ENCODE measurements at places on chromosomes 1 and 21. TPM values are rescaled to one million over a fixed set of nuclear protein-coding genes. Genes with fewer than 3 reads are reported as not detected.

- H3K27ac ChIP-seq: no peak overlapping the region
- H3K4me1 ChIP-seq: no peaks in the 10 kb centered on the region
- no peaks in the 10 kb centered on the region for H3K27me3 ChIP-seq
- no peaks in the 10 kb centered on the region for H3K36me3 ChIP-seq
Observed at GRCh38 chr21:46517361-46517760, 58.7 kb downstream of the DIP2A start.

SYT2 gene
- total RNA-seq: 12.5 TPM

- no peaks in the 10 kb centered on the region for H3K27me3 ChIP-seq
- DNase-seq: no peak
- no peak overlapping the region for H3K4me3 ChIP-seq
- no peaks in the 10 kb centered on the region for H3K36me3 ChIP-seq
- H3K27ac ChIP-seq: no peak overlapping the region
- no peaks in the 10 kb centered on the region for H3K4me1 ChIP-seq
Observed at GRCh38 chr1:160541622-160542302, 18.7 kb upstream of the SLAMF6 start.

DNA sequence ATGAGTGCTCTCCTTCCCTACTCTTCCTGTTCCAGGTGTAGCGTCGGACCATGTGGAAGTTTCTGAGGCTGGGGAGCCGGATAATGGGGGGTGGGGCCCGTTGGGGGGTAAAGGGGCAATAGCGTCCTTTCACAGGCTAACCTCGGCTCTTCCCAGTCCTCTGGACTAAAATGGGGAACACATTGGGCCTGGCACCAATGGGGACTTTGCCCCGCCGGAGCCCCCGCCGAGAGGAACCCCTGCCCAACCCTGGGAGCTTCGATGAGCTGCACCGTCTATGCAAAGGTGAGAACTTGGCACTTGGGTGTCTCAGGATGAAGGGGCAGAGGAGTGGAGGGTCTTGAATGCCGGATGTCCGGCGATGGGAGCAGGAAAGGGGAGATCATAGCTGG, 456 bp downstream of the TOMM40L start:
- H3K27ac ChIP-seq: 0 out of 2 replicates have a peak overlapping the region, but pooled peaks have one; percentile 84
- H3K36me3 ChIP-seq: peaks cover 6% of the 10 kb centered on the region
- H3K27me3 ChIP-seq: no peaks in the 10 kb centered on the region
- peaks cover 13% of the 10 kb centered on the region for H3K4me1 ChIP-seq
- H3K4me3 ChIP-seq: peak overlapping the region; percentile 55

DNA sequence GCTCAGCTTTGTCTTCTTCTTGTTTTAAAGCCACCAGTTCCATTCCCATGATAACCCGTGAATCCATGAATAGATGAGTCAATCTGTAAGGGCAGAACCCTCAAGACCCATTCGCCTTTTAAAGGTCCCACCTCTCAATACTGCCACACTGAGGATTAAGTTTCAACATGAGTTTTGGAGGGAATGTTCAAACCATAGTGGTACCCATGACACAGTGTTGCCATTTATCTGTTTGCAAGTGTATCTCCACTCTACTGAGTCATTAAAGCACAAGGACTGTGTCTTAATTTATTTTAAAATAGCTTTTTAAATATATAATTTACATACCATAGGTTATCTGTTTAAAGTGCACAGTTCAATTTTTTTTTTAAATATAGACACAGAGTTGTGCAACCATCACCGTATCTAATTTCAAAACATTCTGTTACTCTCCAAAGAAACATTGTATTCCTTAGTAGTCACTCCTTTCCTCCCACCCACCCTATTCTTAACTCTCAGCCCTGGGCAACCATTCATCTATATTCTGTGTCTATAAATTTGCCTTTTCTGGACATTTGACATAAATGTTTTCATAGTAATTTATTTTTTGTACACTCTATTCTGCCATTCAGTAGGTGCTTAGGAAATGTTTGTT, 4.8 kb upstream of the IL24 start:
- DNase-seq: no peak
- no peaks in the 10 kb centered on the region for H3K36me3 ChIP-seq

DNA sequence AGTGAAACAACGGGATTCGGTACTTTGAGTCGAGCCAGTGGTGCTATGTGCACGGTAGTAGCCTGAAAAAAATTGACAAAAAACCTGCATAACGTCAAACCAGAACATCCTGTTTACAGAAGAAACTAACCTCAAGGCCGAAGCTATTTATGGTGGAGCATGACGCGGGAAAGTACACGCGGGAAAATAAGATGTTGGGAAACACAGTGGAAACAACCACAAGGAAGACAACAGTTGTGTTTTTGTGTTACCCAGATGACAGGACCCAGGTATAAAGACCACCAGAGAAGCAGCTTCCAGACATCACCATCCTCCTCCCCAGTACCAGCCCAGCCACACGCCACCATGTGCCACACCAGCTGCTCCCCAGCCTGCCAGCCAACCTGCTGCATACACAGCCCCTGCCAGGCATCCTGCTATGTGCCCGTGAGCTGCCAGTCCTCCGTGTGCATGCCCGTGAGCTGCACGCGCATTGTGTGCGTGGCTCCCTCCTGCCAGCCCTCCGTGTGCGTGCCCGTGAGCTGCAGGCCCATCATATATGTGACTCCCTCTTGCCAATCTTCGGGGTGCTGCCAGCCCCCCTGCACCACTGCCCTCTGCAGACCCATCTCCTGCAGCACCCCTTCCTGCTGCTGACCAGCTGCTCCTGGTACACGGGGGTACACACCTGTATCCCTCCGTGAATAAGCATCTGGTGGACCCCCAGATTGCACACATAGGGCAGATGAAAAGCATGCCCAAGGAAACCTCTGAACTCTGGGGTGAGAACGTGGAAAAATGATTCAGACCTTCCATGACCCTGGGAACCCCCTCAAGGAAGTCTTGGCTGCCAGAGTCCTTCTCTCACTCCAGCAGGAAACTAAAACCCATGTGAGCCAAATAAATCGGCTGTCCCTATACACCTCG, at the start of gene KRTAP12-3:
TSS of gene KRTAP12-3 (plus strand) at position 298 of the 906 bp plus-strand sequence. CDS start at position 346, 48 bp downstream.
- DNase-seq: no peak
- H3K36me3 ChIP-seq: no peaks in the 10 kb centered on the region
- no peak within 1 kb of the TSS for H3K27ac ChIP-seq
- H3K4me1 ChIP-seq: peaks cover 31% of the 10 kb centered on the region

- peaks cover 4% of the 10 kb centered on the region for H3K4me1 ChIP-seq
- no peak overlapping the region for H3K4me3 ChIP-seq
- H3K36me3 ChIP-seq: no peaks in the 10 kb centered on the region
- DNase-seq: no peak
- H3K27ac ChIP-seq: no peak overlapping the region
- peaks cover 16% of the 10 kb centered on the region for H3K27me3 ChIP-seq
Observed at GRCh38 chr1:116163533-116163932, 52.3 kb downstream of the MAB21L3 start.

- no peak overlapping the region for H3K4me3 ChIP-seq
- no peak for DNase-seq
- H3K36me3 ChIP-seq: no peaks in the 10 kb centered on the region
- H3K4me1 ChIP-seq: no peaks in the 10 kb centered on the region
- H3K27ac ChIP-seq: no peak overlapping the region
Observed at GRCh38 chr1:154886281-154887015, 16.4 kb upstream of the KCNN3 start.

GRCh38 chr1:82125866-82126265, 325.1 kb downstream of the ADGRL2 start:
- no peaks in the 10 kb centered on the region for H3K4me1 ChIP-seq
- H3K27ac ChIP-seq: no peak overlapping the region
- no peak overlapping the region for H3K4me3 ChIP-seq
- no peaks in the 10 kb centered on the region for H3K27me3 ChIP-seq

GRCh38 chr1:209443361-209443931, 140.1 kb upstream of the CAMK1G start:
- H3K27ac ChIP-seq: no peak overlapping the region
- no peaks in the 10 kb centered on the region for H3K27me3 ChIP-seq
- peaks cover 4% of the 10 kb centered on the region for H3K36me3 ChIP-seq
- peaks cover 3% of the 10 kb centered on the region for H3K4me1 ChIP-seq
